NCI-H1092 (cell line): ENCODE measurements at places on chromosomes 16 and 17.
A peak's percentile ranks its signal among the peaks of the same experiment; 100 is the strongest.

- DNase-seq: no peak
Measured at GRCh38 chr16:19680881-19681340, 37.1 kb downstream of the KNOP1 start.

- DNase-seq: no peak
Measured at GRCh38 chr17:51674579-51675255, 414.4 kb downstream of the UTP18 start.

DNA sequence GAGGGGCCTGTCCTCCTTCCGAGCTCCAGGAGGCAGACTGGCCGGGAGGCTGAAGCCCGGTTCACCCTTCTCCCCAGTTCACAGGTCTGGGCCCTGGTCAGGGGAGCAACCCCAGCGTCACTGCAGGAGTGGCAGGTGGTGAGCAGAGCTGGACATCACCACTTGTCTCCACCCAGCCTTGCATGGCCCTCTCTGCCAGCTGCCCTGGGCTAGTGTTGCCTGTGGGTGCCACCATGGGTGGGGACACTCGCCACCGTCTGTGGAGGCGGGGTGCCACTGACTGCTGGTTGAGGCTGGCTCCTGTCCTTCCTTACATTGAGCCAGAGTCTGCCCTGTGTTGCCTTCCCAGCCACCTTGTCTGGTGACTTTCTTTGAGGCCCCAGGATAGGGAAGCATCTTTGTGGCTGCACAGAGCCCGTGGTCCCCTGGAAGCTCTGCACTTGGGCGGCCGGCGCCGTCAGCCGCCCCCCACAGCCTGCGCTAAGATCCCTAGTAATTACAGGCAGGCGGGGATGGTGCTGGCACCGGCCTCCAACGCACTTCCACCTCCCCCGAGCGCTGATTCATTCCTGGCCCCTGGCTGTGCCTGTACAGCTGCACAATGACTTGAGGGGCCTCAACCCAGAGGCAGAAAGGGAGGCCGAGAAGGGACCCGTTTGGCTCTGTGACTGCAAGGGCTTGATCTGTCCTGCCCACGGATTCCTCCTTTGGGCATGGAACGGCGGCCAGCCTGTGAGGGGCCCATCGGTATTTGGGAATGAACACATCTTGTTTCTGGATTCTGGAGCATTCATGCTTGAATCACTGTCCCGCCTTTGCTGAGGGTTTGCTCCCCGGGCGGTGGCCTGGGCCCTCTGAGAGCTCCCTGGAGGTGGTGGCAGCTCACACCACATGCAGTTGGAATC, 5.2 kb downstream of the BAIAP2 start:
- DNase-seq: no peak

DNA sequence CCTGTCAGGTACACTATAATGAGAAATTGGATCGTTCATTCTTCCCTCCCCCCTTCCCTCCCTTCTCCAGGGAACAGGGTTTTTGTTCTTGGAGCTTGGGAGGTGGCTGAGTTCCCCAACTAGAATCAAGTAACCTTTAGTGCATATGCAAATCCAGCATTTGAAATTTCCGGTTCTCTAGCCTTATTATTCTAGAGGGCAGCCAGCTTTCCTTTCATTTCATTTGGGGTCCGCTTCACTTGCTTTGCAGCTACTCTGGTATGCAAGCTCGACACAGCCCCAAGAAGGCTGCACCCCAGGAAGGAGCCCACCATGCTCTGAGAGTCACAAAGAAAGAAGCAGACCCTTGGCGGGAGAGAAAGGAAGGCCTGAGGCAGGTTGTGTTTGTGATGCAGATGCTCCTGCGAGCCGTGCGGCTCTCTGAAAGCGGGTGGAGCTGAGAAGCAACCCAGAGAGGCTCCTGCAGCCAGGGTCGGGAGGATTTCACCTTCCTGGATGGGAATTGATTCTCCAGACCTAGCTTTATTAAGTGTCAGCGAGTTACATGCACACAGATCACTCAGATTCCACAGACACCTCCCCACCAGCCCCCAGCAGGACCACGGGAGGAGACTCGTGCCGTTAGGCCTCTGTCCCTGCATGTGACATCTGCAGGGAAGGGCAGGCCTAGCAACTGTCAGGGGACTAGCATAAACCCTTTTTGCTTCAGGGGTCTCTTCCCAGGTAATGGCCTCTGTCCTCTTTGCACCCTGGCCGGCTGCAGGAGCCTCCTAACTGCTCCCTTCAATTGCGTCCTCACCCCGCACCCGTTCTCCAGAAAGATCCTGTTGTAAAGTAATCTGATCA, 34.5 kb downstream of the PMM2 start:
- DNase-seq: no peak

DNA sequence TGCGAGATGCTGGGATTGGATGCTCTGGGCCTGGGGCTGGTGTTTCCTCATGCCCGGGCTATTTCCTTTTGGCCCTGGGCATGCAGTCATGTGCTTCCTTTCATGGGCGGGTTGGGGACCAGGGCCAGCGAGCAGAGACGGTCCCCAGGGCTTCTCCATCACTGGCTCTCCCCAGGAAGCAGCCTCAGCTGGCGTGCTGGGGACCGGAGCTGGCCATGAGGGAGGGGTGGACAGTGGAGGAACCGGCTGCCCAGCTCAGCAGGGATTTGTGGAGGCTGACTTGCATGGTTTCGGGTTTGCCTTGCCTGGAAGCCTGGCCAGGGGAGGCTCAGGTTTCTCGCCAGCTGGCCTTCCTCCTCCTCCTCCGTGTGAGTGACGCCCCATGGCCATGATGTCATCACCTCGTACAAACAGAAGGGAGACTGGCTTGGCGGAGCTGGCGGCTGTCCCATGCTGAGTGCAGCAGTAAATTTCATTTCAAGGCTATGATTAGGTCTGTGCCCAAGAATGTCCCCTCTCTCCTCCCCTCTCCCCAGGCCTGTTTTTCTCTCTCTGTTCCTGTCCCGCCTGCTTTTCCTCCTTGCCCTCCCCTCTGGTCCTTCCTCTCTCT, 8.9 kb upstream of the TIMP2 start:
- peak; percentile 74 for DNase-seq

GRCh38 chr17:37608351-37609169, 658 bp downstream of the SYNRG start:
- peak; percentile 63 for DNase-seq

GRCh38 chr16:8885674-8886592, 3.8 kb downstream of the LITAFD start:
- DNase-seq: peak; percentile 51

- no peak for DNase-seq
Measured at GRCh38 chr17:2087597-2088211, 32.8 kb downstream of the HIC1 start.

DNA sequence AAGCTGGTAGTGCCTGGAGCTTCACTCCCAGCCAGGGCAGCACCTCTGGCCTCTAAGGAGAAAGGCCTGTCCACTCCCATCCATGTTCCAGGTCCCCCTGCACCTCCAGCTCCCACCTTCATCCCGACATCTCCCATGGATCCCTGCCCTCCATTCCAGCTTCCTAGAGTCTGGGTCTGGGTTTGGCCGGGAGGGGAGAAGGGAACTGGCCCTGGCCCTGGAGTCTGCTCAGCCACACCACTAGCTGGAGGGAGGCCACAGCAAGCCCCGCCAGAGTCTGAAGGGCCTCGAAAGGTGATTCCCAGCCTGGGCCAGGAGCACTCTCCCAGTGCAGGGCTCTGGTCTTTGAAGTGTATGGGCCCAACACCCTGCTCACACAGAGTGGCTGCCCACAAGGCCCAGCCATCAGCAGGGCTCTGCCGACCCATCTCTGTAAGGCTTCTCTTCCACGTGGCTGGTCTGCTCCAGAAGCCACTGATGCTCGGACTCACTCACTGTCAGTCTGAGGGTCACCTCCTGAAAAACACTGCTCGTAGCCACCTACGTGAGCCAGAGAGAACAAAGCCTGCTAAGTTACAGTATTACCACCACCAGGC, 4.7 kb downstream of the NAT9 start:
- DNase-seq: no peak

DNA sequence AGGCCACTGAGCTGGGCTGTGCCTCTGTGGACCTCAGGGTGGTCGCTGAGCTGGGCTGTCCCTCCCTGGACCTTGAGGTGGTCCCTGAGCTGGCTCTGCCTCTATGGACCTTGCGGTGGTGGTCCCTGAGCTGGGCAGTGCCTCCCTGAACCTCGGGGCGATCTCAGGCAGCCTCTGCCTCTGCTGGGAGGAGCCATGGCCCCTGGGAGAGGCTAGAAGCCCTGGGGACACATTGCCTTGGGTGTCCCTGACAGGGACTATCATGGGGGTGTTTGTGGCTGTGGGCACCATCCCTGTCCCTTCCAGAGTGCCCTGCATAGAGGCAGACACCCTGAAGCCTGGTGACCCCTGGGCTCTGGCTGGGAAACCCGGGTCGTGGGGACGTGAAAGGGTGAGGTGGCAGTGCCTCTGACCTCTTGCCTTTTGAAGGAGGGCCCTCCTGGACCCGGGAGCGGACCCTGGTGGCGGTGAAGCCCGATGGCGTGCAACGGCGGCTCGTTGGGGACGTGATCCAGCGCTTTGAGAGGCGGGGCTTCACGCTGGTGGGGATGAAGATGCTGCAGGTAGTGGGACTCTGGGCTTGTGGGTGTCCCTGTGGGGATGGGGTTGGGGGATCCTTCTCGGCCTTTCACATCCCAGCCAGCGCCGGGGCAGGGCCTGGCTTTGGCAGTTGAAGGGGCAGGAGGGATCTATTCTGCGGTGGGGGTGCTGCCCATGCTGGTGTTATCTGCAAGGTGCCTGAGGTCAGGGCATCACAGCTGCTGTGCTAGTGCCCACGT, 1.8 kb downstream of the NME4 start:
- no peak for DNase-seq

- DNase-seq: peak; percentile 20
Measured at GRCh38 chr16:50899951-50900350, 158.1 kb downstream of the CYLD start.

DNA sequence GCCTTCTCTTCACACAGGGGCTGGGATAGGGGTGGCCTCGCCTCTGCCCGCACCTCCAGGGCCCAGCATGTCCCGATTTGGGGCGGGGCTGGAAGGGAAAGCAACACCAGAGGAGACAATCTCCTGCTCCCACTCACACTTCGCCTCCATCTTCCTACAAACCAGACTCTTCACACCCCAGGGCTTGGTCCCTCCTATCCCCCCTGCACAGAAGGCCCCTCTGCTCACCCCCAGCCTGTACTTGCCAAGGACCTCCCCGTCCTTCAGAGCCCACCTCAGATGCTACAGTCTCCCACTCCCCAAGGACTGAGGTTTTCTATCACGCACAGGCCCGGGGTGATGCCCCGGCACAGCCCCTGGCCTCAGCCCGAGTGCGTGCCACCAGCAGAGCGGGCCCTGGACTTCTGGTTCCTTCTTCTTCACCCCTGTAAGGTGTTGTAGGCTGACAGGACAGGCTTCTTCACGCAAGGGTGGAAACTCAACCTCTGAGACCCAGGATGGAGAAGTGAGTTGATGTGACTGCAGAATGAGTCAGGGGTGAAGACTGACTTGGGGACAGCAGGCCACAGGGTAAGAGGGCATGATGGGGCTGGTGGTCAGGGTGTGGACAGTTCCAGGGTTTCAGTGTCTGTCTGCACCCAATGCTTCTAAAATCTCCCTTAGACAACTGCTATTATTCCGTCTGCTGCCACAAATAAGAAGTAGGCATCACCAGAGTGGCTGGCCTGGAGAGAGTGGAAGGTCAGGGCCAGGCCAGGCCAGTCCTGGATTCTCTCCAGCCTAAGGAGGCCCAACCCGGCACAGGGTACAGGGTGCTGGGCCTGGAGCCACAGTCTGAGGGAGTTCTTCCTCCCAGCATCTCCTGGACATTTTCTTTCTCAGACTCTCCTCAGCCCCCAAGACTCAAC, 2.5 kb downstream of the ITGAE start:
- DNase-seq: no peak

DNA sequence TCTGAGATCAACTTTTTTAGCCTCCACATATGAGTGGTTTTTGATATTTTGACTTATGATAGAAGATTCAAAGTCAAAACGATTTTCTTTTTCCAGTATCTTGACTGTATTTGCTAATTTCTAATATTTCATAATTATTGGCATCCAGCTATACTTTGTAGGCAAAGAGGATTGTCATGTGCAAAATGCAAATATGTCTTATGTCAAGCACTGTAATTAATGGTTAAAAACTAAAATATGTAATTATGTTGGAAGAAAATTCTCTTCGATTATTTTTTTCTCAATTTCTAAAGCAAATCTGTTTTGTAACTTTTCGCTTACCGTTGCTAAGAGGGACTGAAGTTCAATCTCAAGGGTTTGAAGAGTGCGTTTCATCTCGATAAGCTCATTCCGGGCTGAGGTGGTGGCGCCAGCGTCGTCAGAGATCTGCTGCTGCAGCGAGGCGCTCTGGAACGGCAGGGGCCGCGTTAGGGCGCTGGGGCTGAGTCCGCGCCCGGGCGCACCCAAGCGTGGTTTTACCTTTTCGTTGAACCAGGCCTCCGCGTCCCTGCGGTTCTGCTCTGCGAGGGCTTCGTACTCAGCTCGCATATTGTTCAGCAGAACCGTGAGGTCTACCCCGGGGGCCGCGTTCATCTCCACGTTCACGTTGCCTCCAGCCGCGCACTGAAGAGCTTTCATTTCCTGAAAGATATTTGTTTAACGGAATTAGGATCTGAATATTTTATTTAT, 3.0 kb downstream of the KRT27 start:
- no peak for DNase-seq

- no peak for DNase-seq
Measured at GRCh38 chr17:17467720-17468119, 9.1 kb upstream of the MED9 start.

DNA sequence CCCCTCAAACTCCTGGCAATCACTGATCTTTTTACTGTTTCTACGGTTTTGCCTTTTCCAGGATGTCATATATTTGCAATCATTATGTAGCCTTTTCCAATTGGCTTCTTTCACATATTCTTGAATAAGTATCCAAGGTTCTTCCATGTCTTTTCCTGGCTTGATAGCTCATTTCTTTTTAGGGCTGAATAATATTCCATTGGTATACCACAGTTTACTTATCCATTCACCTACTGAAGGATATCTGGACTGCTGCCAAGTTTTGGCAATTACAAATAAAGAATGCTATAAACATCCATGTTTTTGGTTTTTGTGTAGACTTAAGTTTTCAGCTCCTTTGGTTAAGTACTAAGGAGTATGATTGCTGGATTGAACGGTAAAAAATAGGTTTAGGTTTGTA, 16.0 kb downstream of the GPATCH8 start:
- DNase-seq: no peak

GRCh38 chr16:15773968-15774367, 82.9 kb downstream of the MYH11 start:
- DNase-seq: no peak

DNA sequence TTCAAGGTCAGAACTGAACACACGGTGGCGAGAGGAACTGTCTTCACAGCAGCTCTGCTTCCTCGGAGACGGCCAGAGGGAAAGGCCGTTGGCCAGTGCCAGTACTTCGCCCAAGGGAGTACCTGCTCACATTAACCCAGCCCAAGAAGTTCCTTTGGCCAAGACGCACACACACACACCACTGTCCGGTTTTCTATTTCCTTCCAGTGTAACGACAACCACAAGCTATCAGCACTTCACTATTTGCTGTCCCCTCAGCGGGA, 744 bp upstream of the GGNBP2 start:
- DNase-seq: no peak
